ENCODE measurements at places on chromosomes 16 and 17.

GRCh38 chr16:31000671-31001382 is 9.6 kb downstream of the STX1B start:
- DNase-seq: no peak

- DNase-seq: no peak
These were observed 50.1 kb downstream of the TBX4 start for GRCh38 chr17:61502292-61502691.

DNA sequence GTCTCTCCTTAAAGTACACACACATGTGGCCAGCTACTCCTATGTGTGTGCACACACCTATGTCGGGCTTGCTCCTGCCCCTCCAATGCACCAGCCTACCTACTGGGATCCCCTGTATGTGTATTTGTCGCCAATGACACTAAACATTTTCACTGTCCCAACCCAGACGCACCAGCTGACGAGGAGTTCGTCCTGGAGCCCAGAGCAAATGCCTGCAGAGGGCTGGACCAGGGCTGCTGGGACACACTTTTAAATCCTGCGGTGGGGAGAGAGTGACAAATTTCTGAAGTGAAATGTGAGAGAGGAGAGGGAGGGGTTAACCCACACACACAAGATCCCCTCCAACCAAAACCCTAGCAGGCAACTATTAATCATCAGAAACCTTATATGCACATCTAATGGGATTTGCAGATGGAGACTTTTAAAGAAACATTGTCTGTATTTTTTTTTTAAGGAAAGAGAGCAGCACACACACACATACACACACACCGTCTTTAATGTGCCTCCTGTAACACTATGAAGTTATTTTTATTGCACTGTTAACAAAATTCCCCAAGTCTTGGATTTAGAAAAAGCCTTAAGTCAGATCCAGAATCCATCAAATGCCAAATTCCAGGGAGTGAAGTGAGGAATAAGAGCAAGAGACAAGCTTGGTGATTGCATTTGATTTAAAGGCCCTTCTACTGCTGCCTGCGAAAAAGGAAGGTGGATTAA is at the start of gene MEOX1:
MEOX1 (minus strand) TSS at position 224 of the 714 bp plus-strand sequence. CDS start 388 bp downstream, outside the sequence.
- DNase-seq: peak; percentile 62

DNA sequence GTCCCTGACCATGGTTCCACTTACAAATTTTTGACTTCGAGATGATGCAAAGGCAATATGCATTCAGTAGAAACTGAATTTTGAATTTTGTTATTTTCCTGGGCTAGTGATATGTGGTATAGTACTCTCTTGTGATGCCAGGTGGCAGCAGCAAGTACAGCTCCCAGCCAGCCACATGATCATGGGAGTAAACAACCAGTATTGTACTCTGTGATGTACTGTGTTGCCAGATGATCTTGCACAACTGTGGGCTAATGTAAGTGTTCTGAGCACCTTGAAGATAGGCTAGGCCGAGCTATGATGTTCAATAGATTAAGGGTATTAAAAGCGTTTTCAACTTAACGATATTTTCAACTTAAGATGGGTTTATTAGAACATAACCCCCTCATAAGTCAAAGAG is 250.8 kb downstream of the STX8 start:
- DNase-seq: no peak

- no peak for DNase-seq
These were observed 8.8 kb upstream of the NR1D1 start for GRCh38 chr17:40108970-40109824.

DNA sequence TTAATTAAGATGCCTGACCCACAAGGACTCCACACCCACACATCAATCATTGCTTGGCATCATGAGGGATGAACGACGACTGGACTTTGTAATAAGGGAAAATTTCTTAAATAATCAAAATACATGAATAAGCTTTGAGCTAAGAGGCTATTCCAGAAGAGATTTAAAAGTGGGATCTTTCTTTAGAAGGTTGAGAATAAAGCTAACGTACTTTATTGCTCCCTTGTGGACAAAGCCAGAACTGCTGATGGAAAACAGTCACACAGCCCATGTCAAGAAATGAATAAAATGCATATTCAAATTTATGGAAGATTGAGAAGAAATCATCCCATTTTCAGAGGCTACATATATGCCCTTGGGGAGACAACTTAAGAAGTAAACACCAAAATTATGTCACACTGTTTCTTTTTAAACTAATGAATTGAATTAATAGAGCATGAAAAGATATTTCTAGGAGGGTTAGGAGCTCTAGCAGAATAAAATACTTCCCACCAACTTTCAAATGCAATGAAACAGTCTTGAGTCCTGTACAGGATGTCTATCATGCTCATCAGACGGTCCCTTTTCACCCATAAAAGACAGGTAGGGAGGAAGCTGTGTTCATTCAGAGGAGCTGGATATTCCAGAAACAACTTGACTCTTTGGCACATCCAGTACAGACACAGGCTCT is 60.2 kb upstream of the PHOSPHO1 start:
- peak; percentile 8 for DNase-seq

DNA sequence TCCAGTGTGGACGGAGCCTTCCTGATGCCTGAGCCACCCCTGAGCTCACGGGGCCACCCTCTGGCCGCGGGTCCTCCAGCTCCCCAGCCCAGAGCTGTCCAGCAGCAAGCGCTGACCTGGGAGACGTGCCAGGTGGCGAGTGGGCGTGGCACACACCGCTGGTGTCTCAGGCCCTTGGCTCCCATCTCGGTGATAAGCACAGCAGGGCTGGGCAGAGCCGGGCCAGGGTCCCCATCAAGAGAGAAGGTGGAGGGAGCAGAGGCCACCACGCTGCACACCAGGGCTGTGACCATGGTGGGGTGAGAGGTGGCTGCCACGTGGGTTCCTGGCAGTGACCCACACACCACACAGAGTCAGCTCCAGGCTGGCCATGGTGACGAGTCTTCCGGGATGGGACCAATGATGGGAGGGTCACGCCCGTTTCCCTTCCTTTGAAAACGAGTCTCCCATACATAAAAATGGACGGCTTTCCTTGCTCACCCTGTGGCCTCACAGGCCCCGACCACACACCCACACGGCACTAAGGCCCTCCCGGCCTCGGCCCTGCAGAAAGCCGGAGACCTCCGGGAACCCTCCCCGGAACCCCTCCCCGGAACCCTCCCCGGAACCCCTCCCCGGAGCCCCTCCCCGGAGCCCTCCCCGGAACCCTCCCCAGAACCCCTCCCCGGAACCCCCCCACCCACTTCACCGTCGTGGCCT is 16.8 kb downstream of the UTS2R start:
- no peak for DNase-seq

- DNase-seq: no peak
These were observed 10.7 kb upstream of the LITAF start for GRCh38 chr16:11597235-11598095.

- DNase-seq: no peak
These were observed 4.4 kb upstream of the PIK3R5 start for GRCh38 chr17:8969901-8970300.

GRCh38 chr17:64500487-64500859 is 3.6 kb upstream of the POLG2 start:
- no peak for DNase-seq

DNA sequence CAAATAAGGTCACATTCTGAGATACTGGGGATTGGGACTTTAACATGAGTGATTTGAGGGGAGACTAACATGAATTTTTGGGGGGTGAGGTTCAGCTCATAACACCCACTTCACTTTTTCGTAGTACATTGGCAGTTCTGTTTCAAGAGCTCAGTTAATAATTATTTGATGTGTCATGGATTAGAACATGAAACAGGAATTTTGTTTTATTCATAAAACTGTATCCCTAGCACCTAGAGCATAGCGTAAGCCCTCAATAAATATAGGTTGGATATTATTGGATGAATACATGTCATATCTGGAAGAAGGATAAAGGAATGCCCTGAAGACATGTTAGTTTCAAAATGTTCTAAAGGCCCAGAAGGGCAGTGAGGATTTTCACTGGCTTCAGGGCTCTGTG is 119.8 kb downstream of the PRKCA start:
- DNase-seq: no peak

DNA sequence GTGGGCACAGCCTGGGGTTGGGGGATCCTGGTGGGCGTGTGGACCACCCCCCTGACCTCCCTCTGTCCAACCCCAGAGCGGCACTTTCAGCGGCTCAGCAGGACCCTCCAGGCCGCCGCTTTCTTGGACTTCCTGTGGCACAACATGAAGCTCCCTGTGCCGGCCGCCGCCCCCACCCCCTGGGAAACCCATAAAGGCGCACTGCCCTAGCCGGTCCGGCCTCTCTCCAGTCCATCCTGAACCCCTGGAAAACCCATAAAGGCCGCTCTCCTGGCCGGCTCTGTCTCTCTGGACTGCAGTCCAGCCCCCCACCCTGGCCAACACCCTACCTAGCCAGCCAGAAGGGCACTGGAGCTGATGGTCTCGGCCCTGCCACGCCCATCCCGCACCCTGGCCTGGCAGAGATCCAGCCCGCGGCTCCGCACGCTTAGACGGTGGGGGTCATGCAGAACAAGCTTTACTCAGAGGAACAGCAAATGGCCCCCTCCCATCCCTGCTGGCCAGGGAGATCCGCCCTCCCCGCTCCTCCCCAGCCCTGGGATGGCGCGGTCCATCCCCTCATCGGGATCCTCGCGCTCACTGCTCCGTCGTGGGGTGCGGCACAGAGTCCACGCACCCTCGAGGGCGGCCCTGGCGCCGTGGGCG is 2.7 kb downstream of the NOXO1 start:
- DNase-seq: no peak

DNA sequence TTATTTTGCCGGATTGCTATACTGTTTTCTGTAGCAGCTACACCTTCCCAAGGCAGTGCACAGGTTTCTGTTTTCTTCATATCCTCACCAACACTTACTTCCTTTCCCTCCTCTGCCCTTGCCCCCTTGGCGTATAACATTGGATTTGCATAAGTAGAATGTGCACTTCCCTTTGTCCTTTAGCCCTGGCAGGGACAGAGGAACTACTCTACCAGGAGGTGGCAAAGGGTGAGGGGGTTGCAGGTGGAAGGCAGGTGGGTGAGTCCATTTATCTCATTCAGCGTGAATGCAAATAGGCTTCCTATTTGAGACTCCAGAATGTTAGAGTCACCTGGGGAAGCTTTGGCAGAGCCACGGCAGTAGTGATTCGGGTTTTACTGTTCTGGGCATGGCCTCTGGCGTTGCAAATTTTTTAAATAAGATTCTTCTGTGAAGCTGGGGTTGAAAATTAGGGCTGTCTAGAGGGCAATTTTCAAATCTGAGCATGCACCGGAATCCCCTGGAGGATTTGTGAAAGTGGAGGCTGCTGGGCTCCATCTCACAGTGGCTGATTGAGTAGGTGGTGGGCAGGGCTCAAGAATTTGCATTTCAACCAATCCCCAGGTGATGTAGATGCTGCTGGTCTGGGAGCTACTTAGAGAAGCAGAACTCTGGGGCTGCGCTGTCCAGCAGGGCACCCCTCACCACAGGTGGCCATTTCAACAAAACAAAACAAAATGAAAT is 84.7 kb downstream of the PLCG2 start:
- DNase-seq: no peak

- no peak for DNase-seq
These were observed 12.4 kb downstream of the NMT1 start for GRCh38 chr17:45073414-45074070.

- no peak for DNase-seq
These were observed 53.6 kb upstream of the SCNN1B start for GRCh38 chr16:23248261-23249194.

- no peak for DNase-seq
These were observed 221.1 kb downstream of the FTO start for GRCh38 chr16:53925107-53925410.

DNA sequence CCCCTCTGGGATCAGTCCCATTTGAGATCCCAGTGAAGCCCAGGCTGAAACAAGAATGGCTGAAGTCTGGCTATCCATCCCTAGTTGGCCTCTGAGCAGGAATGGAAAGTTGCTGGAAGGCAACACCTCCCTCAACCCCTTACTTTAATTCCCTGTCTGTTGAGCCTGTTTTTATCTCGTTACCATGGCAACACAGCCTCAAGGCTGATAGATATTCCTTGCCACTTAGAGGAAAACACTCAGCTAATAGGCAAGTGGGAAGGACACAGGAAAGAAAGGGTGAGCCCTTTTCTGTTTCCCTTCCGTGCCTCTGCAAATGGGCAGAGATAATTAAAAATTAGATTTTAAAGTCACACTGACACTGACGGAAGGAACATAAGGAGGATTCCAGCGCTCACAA is 75.5 kb upstream of the CLEC3A start:
- DNase-seq: no peak

DNA sequence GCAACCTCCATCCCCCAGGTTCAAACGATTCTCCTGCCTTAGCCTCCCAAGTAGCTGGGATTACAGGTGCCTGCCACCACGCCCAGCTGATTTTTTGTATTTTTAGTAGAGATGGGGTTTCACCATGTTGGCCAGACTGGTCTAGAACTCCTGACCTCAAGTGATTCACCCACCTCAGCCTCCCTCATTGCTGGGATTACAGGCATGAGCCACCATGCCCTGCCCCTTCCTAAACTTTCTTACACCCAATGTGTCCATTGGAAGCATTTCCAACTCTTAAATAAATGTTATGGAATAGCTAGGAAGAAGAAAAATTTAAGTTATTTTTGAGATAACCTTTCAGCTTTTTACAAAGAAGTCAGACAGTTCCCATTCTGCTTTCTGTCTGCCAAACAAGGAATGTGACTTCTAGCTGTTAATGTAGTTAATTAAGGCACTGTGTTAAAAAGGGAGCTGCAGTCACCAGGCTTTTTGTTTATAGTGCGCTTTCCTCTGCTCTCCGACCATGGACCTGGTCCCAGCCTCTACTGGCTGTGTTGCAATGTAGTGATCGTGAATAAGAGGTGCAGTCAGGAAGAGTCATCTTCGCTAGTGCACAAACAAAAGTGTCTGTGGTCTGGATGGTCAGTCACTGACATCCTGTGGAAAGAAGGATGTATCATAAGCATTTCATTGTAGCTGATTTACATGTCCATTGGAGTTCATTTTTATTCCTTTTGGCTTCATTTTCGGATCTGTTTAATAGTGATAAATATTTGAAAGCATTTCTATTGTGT is 39.7 kb downstream of the USP10 start:
- DNase-seq: no peak

GRCh38 chr16:29815032-29815721 is 775 bp upstream of the PAGR1 start:
- DNase-seq: peak; percentile 74

GRCh38 chr17:60525685-60526514 is at the start of gene APPBP2:
Gene APPBP2, minus strand, starts transcription at chr17:60526242. Its CDS starts 311 bp downstream, at chr17:60525931.
- DNase-seq: peak; percentile 81

- DNase-seq: no peak
These were observed 50.0 kb downstream of the NXN start for GRCh38 chr17:929586-929985.

- no peak for DNase-seq
These were observed 45.3 kb downstream of the GRIN2A start for GRCh38 chr16:10136916-10137315.

- DNase-seq: no peak
These were observed 19.6 kb upstream of the LRRC75A start for GRCh38 chr17:16511593-16511992.

GRCh38 chr16:72409423-72409822 is 237.5 kb upstream of the PMFBP1 start:
- DNase-seq: no peak
